ENCODE measurements at places on chromosomes 4 and X.

- no peak for DNase-seq
Measured at GRCh38 chr4:95939141-95939540, 99.2 kb downstream of the PDHA2 start.

DNA sequence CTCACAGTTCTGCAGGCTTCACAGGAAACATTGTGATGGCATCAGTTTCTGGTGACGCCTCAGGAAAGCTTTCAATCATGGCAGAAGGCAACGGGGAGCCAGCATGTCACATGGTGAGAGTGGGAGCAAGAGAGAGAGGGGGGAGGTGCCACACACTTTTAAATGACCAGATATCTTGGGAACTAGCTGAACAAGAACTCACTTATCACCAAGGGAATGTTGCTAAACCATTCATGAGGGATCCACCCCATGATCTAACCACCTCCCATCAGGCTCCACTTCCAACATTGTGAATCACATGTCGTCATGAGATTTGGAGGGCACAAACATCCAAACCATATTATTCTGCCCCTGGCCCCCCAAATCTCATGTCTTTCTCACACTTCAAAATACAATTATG, 43.3 kb upstream of the GPR173 start:
- DNase-seq, result no peak

DNA sequence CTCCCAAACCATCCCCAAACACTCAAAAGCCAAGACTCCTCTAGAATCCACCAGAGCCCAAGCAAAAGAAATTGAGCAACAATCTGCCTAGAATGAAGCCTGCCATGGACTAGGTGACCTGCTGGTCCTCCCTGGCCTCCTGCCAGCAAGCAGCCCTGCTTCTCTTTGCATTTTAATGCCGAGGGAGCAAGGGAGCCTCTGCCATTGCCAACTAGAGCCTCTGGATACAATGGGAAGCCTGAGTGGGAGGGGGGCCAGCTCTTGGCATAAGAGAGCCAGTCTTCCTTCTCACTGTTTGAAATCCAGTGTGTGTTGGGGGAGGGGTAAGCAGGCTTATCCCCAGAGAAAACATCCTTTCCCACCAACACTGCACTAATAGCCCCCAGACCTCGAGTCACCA, 1.5 kb upstream of the GDPD2 start:
- no peak for DNase-seq

DNA sequence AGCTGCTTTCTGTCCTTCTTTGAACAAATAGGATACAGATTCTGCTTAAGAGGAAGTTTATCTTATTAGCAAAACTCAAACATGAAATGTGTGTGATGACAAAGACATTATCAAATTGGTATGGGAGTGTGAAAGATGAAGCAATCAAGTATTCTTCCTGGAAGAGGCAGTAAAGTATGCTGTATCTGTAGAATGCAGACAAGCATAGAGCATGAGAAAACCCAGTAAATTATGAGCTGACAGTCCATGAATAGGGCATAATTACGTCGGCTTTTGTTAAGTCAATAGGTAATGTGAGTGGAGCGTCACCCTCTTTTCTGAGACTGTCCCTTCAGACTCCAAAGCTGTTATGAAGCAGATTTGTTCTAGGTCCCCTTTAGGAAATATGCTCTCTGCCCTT, 458.6 kb upstream of the NWD2 start:
- DNase-seq, result no peak

GRCh38 chr4:58766763-58767162, 1656.6 kb upstream of the IGFBP7 start:
- DNase-seq, result no peak

DNA sequence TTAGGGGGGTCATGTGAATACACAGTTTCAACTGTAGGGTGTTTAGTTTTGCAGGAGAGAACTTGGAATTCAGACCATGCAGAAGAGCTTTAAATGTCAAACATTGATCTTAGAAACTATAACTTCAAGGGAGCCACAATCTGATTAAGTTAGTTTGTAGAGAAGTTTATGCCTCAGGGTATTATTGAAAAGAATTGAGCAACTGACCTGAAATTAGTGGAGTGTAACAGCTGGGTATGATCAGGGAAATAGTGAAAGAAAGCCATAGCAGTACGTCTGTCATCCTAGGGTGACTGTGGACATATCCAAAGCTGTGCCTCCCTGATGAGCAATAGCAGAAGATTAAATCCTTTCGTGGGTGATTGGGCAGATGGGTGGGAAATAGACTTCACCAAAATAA, 63.8 kb downstream of the FAM47B start:
- DNase-seq, result no peak

- no peak for DNase-seq
Measured at GRCh38 chr4:17055788-17056187, 157.3 kb upstream of the LDB2 start.

GRCh38 chr4:153472122-153473037, 6.2 kb downstream of the TMEM131L start:
- no peak for DNase-seq

GRCh38 chr4:15331930-15332329, 95.9 kb upstream of the C1QTNF7 start:
- no peak for DNase-seq
